ENCODE measurements at places on chromosomes 5 and 9.

DNA sequence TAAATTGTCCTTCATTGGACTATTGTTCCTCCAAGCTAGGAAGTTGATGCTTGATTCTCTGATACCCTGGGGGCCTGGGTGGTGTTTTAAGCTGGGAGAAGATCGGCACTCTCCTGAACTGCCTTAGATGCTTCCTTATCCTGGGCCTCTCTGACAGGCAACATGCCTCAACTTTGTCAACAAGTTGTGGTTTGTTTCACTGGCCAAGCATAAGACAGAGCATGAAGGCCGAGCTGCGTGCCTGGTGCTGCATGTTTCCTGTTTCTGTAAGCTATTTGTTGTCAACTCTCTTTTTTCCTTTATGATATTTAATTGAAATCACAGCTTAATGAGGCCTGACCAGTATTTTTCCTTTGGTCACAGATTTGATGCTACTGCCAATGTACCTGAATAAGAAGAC, 187.6 kb upstream of the TNC start:
- DNase-seq = no peak

DNA sequence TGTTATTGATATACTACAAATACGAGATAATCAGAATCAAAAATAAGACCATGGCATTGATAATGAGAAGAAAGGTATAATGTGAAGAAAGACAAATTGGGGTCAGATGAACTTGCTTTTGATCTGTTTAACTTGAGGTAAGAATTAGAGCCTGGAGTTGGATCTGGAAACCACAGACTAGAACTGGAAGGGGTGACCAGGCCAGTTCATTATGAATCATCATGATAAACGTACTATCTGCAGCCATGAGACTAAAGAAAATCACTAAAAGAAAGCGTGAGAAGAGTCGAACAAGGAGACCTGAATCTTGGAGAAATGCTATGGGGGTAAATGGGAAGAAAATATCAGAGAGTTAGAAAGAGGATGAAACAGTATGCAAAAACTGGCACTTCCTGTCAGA, 967.5 kb downstream of the NR2F1-AS1 start:
- DNase-seq = no peak

DNA sequence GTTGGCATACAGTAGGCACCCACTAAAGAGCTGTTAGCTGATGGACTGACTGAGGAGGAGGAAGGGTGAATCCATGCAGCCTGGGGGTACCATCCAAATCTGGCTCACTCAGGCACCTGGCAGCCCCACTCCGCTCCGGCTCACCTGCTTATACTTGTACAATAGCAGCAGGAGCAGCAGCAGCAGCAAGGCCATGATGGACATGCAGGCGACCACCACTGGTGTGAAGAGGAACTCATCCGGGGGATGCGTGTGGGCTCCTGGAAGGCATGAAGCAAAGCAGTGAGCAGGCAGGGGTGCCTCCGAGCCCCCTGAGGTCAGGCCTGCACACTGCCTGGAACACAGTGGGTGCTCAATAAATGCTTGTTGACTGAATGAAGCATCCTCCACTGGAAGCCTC, 18.3 kb downstream of the CSF1R start:
- DNase-seq = no peak

- DNase-seq = no peak
Observed at GRCh38 chr9:132846918-132847515, 31.1 kb downstream of the AK8 start.

GRCh38 chr5:72525816-72526215, 18.6 kb upstream of the ZNF366 start:
- no peak for DNase-seq

DNA sequence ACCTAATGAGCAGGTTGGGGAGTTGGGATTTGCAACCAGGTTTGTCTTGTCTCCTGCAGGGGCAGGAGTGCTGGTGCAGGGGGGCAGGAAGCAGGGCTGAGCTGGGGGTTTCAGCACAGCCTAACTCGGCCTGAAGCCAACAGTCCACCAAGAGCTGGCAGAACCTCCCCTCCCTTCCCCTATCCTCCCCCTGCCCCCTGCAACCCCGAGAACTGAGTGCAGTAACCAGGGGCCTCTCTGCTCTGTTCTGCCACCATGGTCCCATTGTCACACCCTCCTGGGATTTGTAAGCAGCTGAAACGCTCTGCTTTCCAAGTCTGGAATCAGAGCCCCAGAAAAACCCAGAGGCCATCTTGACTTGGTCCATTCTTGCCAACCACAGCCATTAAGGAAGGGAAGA, 72.9 kb downstream of the ARHGEF37 start:
- DNase-seq = no peak

DNA sequence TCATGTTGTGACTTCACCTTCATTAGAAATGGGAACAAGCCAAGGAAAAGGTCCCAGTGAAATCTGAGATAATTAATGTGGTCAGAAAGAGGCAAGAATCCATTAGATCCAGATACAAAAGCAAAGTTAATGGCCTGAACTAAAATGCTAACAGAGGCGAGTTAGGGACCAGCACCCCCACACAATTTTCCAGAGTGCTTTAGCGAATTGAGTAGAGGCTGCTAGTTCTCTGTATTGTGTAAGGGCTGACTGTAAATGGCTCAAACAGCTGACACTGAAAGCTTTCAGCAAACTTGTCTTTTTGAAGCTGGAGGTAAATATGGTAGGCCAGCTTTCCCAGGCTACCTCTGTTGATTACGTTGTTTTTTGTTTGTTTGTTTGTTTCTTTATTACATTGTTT, 75.5 kb downstream of the CSNK1A1 start:
- no peak for DNase-seq

DNA sequence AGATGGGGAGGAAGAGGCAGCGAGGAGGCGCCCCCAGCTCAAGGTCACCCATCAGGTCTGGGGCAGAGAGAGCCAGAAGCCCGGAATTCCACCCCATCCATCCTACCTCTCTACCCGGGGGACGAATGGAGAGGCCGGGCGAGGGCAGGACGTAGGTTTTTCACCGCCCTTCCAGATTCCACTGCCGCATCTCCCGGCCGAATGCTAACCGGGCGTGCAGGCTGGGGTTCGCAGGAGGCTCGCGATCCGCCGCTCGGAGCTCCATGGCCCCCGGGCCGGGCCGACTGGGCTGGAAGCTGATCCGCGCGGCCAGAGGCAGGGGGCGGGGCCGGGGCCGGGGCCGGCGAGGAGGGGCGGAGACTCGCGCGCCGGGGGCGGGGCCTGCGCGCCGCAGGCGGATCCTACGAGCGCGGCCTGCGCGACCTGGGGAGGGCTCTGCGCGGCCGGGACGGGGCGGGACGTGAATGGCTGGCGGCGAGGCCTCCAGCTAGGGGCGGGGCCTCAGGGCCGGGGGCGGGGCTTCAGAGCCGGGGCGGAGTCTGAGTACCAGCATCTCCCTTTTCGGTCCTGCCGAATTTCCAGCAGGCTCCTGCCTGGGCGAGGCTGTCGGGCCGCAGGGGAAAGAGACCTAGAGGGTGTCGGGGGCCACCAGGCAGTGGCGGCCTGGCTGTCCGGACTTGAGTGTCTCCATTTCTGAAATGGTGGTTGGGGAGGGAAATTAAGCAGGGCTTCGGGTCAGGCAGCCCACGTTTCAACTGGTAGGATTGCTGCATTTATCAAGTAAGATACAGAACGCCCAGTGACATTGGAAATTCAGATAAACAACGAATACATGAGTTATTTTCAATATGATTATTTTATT, at the start of gene ST6GALNAC4:
ST6GALNAC4 (minus strand) TSS at position 322 of the 862 bp plus-strand sequence. CDS start 622 bp downstream, outside the sequence.
- DNase-seq = peak; percentile 93

DNA sequence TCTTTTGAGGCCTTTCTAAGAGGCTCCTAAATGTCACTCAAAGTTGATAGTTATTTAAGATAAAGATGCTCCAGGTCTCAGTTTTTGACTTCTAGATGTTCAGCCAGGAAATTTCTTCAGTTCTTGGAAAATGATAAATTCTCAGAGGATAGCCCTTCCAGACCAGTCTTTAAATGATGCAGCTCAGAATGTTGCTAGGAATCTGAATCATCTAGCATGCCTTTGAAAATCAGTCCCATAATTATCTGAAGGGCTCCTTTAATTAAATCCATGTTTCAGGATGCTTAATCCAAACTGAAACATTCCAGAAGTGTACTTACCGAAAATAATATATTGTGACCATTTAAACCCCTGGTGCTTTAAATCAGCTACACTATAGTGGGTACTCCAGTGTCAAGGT, 107.5 kb upstream of the FBN2 start:
- DNase-seq = no peak

DNA sequence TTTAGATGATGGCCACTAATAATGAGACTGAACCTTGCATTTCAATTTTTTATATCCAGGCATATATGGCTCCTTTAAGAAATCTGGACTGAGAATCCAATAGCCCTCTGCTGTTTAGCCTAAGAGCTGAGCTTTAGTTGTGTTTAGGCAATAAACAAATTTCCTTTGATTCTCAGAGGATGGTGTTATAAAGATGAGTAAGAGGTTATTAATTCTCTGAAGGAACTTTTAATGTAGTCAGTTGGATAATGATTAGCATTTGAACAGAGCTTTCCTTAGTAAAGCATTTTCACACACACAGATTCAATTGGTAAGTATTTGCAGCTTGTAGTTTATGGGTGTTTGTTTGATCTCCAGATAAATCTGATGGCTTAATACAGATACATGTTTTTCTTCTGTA, 149.6 kb downstream of the PRR16 start:
- DNase-seq = no peak

- no peak for DNase-seq
Observed at GRCh38 chr5:147375151-147375550, 134.7 kb downstream of the DPYSL3 start.

GRCh38 chr9:28951945-28952344, 1378.7 kb upstream of the C9orf72 start:
- no peak for DNase-seq

DNA sequence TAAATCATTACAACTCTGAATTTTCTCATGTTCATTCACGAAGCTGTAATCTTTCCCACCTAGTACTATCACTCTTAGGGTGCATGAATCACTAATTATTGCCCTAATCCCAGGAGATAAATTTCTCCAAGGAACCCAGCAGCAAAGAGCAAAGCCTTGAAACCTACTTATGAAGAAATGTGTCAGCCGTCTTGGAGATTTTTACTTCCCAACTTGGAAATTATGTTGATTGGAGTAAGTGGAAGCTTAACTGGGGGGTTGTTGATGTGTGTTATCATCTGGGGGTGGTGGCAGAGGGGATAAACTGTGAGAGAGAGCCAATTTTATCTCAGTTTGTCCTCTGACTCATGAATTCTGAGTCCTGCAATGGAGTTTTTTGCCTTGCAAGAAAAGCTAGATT, 440.5 kb upstream of the WWC1 start:
- no peak for DNase-seq

GRCh38 chr9:11697126-11697525, 996.1 kb upstream of the TYRP1 start:
- no peak for DNase-seq

DNA sequence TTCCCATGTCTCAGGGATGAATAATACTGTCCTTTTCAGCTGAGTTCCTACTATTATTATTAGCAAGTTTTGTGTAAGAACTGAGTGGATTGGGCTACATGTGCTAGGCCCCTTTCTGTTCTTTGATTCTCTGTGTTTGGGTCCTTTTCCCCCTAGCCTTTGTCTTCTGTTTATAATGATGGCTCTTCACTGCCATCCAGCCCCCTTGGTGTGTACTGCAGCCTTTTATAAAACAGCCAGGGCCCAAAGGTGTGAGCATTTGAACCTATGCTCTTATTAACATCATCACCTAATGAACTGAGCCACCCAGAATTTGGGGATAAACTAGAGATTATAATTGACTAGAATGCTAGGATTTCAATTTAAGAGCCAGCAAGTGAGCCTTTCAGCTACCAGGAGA, 52.6 kb downstream of the PLAC8L1 start:
- DNase-seq = no peak

- DNase-seq = no peak
Observed at GRCh38 chr9:38306899-38307298, 85.6 kb upstream of the ALDH1B1 start.

DNA sequence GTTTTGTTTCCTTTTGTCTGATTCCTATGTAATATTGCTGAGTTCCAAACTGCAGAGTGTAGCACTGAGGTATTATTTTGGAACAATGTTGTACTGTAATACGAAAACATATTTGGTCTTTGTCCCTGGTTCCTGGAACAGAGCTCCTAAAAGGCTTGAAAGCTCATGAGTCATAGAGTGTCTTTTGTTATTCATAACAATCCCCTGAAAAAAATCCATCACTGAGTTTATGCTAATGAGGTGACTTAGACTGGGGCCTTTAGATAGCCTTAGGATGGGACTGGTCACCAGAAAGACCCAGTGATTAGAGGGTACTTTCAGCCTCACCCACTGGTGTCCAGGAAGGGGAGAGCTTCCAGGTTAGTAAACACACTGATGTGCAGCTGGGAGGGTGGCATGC, 132.7 kb upstream of the POU5F2 start:
- no peak for DNase-seq

DNA sequence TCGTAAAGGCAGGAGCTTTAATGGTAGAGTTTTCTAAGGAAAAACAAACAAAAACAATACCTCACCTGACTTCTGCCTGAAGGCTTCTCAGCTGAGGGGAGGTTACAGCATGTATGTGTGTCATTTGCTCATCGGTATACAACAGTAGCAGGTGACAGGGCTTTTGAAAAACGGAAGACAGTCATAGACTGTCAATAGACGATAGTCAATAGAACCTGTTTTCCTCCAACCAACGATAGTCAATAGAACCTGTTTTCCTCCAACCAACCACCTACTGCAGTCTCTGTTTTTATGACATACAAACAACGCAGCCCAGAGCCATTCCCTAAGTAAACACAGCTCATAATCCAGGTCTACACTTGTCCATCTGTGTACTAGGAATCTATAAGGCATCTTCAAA, 74.6 kb downstream of the RETREG1 start:
- no peak for DNase-seq

DNA sequence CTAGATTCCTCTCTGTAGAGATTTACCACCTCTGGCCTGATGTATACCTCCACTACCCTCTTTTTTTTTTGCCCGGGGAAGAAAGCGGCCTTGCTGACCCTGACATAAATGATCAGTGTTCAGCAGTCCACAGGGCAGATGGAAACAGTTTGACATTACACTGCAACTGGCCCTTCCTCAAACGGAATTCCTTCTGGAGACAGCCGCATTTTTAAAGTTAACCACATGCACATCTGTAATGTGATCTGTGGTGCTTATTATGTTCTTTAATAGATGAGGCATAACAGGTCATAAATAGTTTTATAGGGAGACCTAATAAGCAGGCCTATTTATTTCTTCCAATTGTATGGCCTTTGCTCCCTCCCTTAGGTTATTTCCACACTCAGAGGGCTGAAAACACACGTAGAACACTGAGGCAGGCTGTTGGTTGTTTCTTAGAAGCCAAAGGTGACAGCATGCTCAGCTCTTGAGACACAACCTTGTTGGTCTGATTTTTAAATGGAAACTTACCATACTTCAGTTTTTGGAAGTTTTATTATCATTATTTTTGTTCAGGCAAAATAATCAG, 84.0 kb upstream of the APC start:
- no peak for DNase-seq

- DNase-seq = no peak
Observed at GRCh38 chr5:128021411-128021810, 62.2 kb upstream of the SLC12A2 start.

DNA sequence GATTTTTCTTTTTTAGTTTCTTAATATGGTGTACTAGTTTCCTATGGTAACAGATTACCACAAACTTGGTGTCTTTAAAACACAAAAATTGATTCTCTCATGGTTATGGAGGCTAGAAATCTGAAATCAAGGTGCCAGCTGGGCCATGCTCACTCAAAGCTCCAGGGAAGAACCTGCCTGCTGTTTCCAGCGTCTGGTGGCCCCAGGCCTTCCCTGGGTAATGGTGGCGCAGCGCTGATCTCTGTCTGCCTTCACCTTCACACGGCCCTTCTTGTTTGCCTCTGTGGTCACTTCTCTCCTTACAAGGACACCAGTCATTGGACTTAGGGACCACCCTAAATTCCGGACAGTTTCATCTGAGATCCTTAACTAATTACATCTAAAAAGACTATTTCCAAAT, 70.5 kb upstream of the GFPT2 start:
- DNase-seq = no peak

All from stimulated activated CD8-positive, alpha-beta memory T cell treated with anti-CD3 and anti-CD28 coated beads, Interleukin-15, amount 100 ng/mL, for 1 hour (primary cell).